ENCODE measurements at places on chromosomes 1 and 21.

DNA sequence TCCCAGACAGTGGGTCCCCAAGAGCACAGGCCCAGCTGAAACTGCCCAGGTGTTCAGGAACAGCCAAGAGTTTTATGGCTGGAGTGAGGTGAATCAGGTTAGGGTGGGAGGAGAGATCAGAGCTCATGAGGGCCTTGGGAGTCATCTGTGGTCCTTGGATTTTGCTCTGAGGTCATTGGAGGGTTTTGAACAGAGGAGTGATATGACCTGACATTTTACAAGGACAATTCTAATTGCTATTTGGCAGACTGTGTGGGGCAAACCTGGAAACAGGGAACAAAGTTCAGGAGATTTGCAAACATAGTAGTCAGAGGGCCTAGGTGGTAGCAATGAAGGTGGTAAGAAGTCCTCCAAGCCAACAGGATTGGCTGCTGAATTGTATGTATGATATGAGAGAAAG is 31.1 kb upstream of the LRRN2 start:
- DNase-seq: no peak

DNA sequence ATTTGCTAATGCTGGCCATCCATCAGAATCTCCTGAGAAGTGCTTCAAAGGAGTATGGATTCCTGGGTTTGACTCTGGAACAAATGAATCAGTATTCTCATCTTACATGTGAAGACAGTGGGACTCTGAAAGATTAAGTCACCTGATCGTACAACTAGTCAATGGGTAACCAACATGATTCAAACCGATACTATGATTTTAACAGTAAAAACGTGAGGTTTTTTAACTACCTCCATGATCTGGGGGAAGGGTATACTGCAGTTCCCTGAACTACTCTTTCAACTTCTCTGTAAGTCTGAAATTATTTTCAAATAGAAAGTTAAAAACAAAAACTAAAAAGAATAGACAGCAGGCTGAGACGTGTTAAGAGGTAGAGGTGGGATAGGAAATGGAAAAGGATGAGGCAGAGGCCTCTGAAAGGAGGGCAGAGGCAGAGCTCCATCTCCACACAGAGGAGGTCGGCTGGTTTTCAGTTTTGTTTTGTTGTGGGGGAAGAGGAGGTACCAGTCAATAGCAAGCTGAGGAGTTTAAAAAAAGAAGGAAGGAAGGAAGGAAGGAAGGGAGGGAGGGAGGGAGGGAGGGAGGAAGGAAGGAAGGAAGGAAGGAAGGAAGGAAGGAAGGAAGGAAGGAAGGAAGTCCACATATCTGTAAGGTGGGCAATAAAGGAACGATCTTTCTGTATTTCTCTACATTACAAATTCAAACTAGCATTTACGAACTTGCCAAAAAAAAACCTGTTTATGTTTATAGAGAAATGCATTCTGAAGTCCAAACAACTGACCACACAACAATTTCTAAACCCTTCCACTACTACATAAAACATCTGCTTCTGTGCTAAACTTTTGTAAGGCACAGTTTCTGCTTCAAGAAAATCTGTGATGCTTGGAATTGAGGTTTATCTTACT is 213.1 kb downstream of the RERE start:
- no peak for DNase-seq

GRCh38 chr1:210582205-210582970 is 253.7 kb downstream of the HHAT start:
- no peak for DNase-seq

DNA sequence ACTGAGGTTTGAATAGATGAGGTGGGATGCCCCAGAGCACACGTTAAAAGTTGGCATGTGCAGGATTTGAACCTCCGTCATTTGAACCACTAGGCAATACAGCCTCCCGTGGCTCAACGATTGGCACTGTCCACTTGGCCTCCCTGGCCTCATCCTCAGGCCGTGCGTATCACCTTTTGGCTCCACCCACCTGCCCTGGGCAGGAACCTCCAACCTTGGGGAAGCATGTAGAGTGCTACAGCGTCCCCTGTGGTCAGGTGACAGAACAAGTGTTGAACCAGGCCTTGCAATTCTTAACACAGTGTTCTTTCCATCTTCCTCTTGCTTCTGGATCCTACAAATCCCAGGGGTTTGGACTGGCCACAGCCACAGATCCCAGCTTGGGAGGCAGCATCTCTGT is 112.6 kb downstream of the PAX7 start:
- DNase-seq: no peak

DNA sequence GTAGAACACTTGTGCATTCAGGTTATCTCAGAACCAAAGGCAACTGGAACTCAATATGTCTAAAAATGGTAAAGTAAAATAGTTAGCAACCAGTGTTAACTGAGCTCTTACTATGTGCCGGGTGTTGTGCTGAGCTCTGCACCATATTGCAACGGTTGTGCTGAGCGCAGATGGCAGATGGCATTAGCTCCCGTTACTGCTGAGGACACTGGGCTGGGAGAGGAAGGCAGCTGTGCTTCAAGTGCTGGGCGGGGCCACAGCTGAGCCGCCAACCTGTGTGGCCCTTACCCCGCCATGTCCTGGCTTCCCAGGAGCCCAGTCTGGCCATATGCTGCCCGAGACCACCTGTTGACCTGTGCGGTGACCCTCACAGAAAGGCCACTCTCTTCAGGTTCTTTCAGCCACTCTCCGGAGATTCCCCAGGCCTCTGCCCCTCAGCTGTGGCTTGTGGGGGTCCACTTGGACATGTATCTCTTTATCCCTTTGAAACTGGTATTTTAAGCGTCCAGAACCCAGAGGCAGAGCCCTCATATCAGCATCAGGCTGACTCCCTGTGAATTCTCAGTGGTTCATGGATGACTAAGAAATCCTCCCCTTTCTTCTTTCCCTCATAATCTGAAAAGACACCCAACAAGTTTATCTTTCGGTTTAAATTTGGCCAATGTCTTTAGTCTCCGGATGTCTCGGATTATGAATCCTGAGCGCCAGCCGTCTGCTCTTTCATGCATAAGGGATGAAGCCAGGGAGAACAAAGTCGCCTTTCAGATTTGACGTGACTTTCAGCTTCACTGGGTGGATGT is 26.4 kb downstream of the LDLRAP1 start:
- no peak for DNase-seq

DNA sequence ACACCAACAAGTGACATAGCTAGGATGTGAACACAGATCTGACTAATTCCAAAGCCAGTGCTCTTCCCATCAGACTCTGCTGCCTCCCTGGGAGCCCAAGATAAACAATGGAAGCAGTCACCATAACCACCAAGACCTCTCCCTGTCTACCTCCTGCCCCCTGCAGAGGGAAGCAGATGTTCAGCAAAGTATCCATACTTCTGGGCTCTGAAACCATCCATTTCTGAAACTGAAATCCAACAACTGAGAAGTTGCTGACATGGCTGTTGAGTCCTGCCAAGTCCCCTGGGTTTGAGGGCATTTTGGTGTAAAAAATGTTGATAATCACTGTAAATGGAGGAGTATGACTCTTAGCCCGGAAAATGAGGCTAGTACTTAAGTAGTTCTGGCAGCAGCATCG is 102.1 kb downstream of the TYW3 start:
- DNase-seq: no peak

DNA sequence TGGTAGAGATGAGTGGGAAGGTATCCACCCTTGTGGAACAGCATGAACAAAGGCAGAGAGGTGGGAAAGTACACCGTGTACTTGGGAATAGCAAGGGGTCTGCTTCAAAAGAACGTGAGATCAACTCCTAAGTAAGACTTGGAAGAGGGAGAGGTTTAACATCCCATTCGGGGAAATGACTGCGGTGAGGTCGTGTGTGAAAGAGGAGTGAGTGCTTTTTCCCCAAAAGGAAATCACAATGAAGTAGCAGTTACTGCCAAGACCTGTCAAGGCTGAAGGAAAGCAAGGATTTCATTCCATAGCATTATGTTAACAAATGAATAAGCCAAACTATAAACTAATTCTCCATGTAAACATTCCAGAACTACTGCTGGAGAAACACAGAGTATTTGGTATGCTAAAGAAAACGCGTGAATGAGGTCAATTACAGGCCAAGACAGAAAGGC is 20.0 kb upstream of the SYDE2 start:
- peak; percentile 88 for DNase-seq

DNA sequence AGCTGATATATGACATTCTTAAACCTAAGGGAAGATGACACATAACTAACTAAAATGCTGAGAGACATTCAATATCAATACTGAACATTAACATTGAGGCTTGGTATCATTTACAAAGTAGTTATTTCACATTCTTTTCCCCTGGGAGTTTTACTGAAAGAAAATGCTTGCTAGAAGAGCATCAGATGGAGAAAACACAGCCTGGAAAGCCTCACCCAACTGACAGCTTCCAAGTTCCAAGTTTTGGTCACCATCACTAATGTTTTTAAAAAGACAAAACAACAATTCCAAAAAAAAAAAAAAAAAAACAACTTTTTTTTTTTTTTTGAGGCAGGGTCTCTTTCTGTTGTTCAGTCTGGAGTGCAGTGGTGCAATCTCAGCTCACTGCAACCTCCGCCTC is 80.6 kb downstream of the DSCAM start:
- no peak for DNase-seq

DNA sequence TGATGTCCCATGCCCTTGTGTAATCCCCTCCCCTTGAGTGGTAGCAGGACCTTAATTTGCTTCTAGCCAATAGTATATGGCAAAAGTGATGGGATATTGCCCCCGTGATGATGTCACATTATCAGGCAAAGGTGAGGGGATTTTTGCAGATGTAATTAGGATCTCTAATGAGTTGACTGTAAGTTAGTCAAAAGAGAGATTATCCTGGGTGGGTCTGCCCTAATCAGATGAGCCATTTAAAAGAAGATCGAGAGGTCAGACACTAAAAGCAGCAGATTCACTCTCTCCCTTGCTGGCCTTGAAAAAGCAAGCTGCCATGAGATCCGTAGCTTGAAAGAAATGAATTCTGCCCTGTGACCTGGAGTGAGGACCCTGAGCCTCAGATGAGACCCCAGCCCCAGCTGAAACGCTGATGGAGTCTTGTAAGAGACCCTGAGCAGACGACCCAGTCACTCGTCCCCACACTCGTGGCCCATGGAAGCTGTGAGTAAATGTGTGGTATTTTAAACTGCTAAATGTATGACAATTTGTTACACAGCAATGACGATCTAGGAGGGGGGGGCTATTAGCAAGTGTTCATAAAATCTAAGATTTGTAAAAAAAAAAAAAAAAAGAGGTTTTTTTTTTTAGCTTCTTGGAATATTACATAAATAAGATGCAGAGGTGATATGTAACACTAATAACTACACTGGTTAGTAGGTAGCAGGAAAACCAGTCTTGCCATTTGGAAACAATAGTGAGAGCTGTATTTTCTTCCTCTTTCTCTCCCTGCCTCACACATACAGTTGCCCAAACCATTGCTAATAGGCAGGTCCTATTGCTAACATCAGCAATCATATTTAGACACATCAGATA is 50.3 kb upstream of the TARBP1 start:
- DNase-seq: no peak

Data from adipocyte (in vitro differentiated cells).